NCI-H460 (cell line): ENCODE measurements at places on chromosomes 2 and 18.

DNA sequence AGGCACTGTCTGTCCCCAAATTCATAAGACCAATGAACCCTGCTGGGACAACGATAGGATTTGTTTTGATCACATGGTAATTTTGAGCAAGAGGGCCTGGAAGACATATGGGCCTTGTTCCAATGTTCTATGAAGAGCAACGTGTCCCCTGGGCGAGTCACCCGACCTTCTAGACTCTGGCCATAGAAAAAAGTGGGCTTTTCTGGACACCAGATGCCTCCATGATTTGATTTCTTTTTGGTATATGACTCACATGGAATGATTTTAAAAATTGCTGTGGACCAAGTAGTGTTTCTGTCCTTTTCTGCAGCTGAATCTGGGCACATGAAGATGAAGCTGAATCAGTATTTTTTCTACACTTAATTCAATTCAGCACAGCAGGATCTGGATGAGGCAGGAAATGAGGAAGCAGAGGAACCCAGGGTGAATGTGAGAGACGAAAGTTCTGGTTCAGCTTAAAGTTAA is 104.9 kb downstream of the CDC42EP3 start:
- DNase-seq: no peak

- DNase-seq: no peak
Measured at GRCh38 chr18:57649556-57650500, 28.2 kb upstream of the NARS1 start.

DNA sequence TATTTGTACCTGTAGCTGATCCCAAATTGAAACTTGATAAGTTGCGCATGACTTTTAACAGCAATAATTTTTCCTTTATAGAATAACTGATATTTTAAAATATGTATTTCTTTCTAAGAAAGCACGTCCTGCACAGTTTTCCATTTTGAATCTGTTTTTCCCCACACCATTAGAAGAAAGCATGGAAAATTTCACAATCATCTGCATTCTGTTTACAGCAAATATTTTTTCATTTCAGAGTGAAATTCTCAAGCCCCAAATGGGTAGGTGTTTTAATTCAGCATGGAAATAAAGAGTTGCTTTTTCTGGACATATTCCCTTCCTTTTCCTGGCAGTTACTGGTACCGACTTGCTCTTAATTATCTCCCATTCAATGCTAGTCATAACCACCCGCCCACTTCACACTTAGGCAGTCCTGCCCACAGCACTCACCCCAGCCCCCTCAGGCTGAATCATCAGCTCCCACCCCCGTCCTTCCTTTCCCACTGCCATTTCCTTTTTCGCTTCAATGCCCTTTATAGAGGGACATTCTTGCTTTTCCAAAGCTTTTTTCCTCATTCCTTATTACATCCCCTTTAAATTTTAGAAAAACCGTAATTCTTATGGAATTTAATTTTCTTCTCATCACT is 89.2 kb upstream of the GLS start:
- no peak for DNase-seq

- DNase-seq: no peak
Measured at GRCh38 chr18:25137197-25137472, 214.8 kb downstream of the ZNF521 start.

GRCh38 chr2:237520290-237520689 is 33.2 kb downstream of the MLPH start:
- no peak for DNase-seq

DNA sequence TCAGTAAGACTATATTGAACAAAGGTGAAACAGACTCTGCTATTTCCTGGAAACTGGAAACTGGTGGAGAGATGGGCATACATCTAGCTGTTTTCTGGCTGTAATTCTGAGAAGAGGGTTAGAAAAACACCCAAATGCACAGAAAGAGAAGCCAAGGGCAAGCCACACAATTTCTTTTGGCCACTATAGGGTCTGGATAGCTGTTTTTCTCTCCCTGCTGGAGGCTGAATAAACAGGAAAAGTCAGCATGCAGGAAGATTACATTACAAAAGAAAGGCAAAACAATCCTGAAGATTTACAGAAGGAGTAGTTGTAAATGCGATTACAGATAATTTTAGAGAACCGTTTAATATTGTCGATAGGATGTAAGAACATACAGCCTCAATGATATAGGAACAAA is 186.2 kb upstream of the REG3G start:
- no peak for DNase-seq

- no peak for DNase-seq
Measured at GRCh38 chr2:236848501-236848900, 237.2 kb upstream of the COPS8 start.

DNA sequence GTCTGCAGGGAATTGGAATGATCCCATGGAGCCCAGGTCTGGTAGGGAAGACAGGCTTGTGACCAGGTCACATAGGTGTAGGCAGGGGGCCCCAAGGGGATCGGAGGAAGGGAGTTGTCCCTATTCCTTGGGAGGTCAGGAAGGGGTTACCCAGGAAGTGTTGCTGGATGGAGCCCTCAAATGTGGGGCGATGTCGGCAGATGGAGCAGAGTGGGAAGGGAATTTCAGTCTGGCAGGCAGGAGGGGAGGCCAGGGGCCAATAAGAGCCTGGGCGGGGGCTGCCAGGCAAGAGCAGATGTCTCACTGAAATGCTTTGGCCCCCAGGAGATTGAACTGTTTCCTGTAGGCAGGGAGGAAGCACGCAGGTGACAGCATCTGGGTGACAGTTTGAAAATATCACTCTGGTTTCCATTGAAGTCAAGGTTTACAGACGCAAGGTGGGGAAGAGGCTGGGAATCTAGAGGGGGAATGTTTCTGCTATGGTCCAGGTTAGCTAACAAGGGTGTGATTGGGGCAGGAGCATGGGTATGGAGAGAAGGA is 81.5 kb upstream of the SMAD2 start:
- no peak for DNase-seq

- no peak for DNase-seq
Measured at GRCh38 chr18:21803495-21803894, 62.9 kb downstream of the MIB1 start.

DNA sequence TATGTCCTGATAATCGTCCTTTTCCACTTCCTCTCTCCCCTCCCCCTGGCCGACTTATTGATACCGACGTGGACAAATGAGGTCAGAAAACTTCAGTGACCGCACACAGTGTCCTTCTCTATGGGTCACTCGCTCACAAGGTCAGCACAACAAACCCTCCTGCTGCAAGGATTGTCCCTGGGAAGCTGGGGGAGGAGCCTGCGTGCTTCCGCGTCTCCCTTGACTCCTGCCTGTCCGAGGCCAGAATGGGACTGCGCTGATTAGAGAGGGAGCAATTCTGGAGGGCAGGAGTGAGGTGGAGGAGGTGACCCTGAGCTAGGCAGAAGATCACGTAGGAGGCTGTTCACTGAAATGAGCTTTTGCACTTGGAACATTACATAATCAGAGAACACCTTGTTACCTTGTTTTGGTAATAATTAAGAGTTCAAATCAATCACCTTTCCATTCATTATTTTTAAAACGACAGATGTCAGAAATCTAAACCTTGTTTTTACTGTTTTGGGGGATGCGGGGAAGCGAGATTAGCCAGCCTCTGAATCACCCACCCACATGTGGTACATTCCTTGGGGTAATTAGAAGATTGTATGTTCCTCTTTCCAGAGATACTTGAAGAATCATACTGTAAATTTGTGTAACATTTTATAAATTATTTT is 70.6 kb downstream of the CTAGE1 start:
- DNase-seq: no peak
